AG08395 (cell line): ENCODE measurements at places on chromosomes 4 and X.

- no peak for DNase-seq
Observed at GRCh38 chr4:158604369-158604768, 67.3 kb downstream of the C4orf46 start.

GRCh38 chr4:129334136-129334535 is 238.2 kb downstream of the C4orf33 start:
- DNase-seq, result no peak

DNA sequence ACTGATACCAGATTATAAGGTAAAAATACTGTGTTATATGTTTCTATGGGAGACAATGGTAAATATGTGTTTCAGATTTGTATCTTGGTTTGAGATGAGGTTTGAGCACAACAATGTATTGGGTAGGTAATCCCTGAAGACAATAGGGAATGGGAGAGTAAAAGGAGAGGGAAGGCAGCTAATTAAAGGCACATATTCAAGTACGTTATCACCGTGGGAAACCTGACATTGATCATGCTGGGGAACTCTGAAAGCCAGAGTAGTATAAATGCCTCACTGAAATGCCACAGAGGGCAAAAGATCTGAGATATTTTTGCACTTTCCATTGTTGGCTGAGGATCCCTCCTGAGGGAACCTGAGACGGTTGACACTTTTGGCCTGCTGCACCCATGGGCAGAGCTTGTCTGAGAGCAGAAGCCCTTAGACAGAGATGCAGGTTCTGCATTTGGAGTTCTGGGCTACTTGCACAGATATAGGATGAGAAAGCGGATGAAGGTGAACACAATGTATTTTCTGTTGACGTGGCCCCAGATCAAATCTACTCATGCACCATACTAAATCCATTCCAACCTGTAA is 506.7 kb downstream of the PCDH18 start:
- DNase-seq, result no peak

- no peak for DNase-seq
Observed at GRCh38 chr4:4783847-4784246, 75.6 kb upstream of the MSX1 start.

GRCh38 chr4:153218961-153219360 is 14.7 kb downstream of the TRIM2 start:
- no peak for DNase-seq

DNA sequence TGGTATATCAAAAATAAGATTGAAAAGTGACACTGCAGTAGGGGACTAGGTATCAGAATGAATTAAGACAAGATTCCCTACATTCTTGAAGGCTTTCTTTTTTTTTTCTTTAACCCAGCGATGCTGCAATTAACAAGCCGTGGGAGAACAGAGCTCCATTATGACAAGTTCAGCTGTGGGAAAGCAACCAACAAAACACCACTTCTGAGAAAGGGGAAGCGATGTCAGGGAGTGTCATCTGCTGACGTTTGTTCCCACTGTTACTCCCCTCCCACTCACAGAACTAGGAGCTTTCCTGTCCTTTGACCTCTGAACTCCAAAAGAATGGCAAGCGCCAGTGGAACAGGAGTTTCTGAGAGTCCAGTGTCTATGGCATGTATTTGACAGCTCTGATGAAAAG is 90.2 kb upstream of the SLITRK2 start:
- DNase-seq, result no peak

- no peak for DNase-seq
Observed at GRCh38 chrX:68666580-68666979, 19.1 kb downstream of the STARD8 start.

- peak; percentile 82 for DNase-seq
Observed at GRCh38 chr4:122584519-122584918, 36.3 kb downstream of the IL21 start.

- no peak for DNase-seq
Observed at GRCh38 chr4:165600959-165601683, 222.3 kb downstream of the CPE start.

DNA sequence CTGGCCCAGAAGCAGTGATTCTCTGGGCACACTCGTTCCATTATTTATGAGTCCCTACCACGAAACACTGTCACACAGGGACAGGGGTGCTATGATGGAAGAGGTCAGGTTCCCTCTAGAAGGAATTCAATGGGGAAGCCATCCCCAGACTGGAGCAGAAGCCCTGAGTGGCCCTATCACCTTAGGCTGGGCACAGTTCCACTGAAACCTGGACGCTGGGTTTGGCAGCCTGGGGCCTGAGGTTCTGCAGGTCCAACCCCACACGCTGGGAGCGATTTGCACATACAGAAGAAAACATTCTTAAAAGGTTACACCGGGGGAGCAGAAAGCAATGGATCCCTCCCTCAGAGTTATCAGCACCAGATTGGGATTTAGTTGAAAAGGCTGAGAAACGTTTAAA is 63.3 kb downstream of the PHKA2 start:
- no peak for DNase-seq

DNA sequence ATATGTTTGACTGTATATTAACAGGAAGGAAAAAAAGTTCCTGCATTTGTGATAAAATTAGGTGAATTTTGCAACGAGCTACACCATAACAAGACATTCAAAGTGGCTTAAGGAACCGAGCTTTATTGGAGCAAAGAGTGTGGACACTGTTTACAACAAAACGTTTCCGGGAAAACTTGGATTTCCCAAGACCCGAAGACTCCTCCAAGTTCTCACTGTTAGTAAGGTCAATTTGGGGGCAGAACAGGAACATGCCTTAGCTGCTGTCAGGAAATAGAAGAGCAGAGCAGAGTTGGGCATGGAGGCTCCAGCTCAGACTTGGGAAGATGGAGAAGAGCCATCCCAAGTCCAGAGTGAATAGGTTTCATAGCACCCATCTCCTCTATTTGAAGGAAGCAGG is 16.5 kb downstream of the ADH6 start:
- no peak for DNase-seq

DNA sequence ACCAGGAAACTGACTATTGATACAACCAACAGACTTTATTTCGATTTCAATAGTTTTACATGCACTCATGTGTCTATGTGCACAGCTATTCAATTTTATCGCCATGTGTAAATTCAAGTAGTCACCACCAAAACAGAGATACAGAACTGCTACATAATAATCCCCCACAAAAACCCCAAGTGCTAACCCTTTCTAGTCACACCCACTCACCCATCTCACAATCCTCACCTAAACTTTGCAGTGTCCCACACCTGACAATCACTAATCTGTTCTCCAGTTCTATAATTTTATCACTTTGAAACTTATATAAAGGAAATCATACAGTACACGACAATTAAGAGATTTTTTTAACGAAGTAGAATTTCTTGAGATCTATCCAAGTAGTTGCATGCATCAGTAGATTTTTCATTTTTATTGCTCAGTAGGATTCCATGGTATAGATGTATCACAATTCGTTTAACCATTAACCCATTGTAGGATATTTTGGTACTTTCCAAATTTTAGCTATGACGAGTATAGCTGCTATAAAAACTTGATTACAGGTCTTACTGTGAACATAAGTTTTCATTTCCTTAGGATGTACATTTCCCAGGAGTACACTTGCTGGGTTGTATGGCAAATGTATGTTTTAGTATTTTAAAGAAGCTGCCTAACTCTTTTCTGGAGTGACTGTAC is 85.9 kb downstream of the CASK start:
- DNase-seq, result no peak

- DNase-seq, result peak; percentile 70
Observed at GRCh38 chrX:110146521-110146920, 143.6 kb downstream of the TMEM164 start.

DNA sequence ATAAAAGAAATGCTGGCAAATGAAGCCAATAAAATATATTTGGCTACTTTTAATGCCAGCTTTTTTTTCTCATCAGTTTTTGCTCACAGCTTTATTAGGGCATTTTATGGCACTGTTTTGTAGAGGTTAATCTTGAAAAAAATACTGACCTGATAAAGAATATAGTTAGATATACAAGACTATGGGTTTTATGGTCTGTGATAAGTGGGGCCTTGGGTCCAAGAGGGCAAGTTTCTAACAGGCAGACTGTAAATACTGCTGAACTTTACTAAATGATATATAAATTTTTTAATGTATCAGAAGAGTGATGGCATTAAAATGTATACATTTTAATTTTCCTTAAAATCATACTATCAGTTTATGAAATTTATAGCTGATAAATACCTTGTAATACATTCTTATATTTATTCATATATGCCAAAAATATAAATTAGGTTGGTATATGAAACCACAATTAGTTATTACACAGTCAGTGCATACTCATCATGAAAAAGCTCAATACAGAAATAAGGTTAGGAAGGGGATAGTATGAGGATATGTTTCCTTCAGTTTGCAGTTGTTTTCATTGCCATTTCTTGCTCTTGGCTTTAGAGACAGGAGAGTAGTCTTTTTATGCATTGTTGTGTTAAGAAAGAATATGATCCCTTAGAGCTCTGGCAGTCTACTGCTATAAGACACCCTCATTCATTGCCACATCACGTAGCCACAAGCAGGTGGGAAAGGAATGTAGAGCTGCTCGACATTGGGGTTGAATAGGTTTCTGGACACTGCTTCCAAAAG is 146.6 kb downstream of the TLL1 start:
- no peak for DNase-seq

DNA sequence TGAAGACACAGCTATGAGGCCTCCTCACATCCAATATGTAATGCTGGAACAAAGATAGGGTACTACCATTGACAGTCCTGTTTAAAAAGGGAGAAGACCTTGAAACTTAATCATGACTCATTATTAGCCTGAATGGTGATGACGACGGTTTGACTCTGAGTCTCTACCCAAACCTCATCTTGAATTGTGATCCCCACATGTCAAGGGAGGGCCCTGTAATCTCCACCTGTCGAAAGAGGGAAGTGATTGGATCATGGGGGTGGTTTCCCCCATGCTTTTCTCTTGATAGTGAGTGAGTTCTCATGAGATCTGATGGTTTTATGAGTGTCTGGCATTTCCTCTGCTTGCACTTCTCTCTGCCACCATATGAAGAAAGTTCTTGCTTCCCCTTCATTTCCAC is 395.3 kb upstream of the CPEB2 start:
- DNase-seq, result no peak

DNA sequence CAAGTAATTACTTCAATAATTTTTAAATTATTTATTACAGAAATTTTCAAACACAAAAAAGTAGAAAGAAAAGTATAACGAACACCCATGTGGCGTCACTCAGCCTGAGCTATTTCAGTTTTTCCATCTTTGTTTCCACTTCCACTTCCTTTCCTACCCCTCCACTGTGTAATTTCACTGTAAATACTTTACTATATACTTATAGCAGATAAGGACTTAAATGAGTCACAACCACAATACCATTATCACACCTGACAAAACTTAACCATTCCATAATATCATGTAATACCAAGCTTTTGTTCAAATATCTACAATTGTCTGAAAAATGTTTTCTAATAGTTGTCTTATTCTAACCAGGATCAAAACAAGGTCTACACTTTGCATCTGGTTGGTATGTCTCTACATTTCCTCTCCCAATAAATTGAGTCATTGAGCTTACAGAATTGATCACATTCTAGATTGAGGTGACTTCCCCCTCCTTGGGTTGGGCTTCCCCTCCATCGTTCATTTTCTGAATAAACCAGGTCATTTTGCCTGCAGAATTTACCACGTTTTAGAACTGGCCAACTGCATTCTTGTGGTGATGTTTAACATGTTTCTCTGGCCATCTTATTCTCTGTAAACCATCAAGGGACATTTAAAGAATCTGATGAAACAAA is 48.7 kb downstream of the ATP10D start:
- DNase-seq, result no peak

DNA sequence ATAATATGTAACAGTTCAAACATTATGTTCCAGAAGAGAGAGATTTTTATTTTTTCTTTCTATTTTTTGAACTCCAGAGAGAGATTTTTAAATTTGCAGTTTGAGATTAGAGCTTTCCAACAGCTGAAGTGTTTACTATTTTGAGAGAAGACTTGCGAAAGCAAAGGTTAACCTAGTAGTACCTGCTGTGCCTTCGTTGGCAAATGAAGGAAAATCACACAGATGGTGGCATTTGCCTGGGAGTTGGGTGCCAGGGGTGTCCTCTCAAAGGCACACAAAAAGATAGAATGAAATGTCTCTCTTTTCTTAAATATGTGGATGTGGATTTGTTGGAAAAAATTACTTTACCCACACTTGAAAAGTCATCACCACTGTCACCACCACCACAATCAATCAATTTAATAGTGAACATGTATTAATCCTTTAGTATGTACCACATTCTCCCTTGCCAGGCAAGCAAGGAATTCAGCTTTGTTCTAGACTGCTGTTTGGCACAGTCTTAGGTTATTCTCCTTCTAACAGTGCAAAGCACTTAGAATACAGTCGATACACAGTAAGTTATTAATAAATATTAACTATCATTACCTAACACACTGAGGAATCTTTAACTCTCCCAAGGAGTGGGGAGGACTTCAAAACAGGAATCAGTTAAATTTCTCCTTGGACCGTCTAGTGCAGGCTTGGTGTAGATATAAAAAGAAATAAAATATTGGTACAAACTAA is 838.2 kb upstream of the FTHL17 start:
- no peak for DNase-seq
